Pancreas (tissue), 10 donors: ENCODE measurements at places on chromosomes 16 and 17. TPM values are rescaled to one million over a fixed set of nuclear protein-coding genes. Genes with fewer than 3 reads are reported as not detected.

DNA sequence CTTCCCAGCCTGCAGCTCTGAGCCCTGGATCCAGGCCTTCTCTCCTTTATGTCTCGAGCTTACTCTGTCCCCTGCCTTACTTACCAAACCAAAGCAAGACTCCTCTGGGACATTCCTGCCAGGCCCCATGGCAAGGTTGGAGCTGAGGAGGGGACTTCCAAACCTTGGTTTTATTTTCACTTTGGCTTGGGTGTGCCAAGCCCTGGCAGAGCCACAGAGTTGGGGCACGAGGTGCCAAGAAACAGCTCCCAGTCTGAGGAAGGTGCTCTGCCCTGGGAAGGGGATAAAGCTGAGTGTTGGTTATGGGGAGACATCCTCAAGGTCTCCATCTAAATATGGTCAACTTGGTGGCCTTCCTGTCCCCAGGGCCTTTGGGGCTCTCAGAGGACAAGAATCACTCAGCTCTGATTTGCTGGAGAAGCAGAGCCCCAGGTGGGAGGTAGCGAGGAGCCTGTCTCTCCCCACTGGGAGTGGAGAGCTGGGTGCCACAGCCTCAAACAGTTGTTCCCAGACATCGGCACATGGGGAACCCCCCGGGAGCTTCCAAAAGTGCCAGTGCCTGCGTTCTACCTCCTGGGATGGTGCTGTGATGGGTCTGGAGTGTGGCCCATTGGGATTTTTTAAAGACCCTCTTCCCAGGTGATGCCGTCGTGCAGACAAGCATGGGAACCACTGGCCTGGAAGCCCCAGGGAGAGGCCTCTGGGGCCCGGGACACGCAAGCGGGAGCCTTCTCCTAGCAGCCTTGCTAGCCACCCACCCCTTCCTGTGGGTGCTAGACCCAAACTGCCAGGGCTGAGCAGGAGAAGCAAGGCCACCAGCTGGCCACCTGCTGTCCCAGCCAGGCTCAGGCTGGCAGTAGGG, 10.3 kb downstream of the NLRC5 start:
- DNase-seq: no peak

- DNase-seq: no peak
Observed at GRCh38 chr16:4361944-4362311, 9.7 kb upstream of the VASN start.

GRCh38 chr16:49806446-49806845, 49.5 kb downstream of the ZNF423 start:
- DNase-seq: no peak

- no peak for DNase-seq
Observed at GRCh38 chr17:48542114-48542656, 2.7 kb downstream of the HOXB2 start.

DNA sequence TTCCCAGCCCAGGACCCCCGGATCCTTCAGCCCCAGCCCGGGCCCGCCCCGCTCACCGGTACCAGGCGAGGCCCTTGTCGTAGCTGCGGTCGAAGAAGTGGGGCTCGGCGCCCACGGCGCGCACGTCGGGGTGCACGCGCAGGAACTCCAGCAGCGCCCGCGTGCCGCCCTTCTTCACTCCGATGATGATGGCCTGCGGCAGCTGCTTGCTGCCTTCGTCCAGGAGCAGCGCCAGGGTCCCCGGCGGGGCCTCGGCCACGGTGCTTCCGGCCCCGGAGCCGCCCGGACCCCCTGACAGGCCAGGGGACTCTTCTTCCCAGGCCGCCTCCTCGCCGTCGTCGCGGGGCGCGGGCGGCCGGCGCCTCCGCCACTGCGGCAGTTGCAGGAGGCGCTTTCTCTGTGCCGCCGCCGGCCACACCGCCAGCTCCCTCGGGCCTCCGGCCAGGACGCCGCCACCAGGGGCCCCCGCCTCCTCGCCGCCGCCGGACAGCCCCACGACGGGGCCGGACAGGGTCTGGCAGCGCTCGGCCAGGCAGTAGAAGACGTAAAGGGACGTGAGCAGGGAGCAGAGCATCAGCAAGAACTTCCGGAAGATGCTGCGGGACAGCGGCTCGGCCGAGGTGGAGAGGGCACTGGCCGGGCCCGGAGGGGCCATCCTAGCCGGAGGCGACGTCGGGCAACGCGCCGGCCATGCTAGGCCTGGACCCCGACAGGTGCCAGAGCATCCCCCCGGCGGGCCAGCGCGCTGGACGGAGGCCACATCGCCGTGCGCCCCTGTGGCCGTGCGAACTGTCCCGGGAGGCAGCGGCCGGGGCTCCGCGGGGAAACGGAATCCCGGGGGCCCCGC, 1.0 kb downstream of the HS3ST3A1 start:
- DNase-seq: no peak

DNA sequence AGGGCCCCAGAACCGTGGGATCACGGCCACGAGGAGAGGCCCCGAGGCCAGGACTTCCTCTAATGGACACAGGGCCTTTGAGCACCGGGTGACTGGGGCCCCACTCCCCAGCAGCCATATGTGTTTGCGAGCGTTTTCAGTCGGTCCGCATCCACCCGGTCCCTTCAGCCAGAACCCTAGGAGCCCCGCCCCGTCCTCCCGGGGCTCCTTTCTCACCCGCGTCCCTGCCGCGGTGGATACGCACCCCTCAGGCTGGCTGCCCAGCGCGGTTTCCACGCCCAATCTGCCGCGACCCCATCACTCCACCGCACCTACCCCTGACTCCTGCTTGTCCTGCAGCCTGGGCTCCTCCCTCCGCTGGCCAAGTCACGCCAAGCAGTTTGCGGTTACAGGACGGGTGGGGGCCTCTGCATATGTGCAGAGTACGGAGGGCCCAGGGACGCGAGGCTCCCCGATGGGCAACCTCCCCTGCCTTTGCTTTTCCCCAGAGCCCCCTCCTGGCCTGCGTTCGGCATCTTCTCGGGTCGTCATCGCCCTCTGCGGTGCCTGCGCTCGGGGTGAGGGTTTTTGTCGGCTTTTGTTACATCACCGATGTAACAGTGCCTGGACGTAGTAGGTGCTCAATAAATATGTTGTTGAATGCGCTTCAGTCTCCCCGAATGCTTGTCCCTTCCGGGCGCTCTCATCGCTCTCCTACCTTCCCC, 1.0 kb upstream of the TTYH2 start:
- peak; percentile 52 for DNase-seq

DNA sequence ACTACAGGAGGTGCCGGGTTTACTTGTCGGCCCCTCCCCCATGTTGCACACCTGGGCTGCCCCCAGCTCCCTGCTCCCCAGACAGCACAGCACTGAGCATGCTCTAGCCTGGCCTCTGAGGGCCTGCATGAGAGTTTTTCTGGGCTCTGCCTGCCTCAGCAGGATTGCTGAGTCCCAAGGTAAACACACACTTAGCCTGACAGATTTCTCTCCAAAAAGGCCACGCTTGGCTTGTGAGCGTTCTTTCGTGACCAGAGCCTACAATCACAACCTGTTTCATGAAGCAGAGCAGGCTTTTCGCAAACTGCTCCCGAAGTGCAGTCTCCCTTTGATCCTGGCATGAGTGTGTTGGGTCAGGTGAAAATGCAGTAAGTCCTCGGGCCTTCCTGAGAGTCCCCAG, 9.8 kb upstream of the CD300E start:
- no peak for DNase-seq

DNA sequence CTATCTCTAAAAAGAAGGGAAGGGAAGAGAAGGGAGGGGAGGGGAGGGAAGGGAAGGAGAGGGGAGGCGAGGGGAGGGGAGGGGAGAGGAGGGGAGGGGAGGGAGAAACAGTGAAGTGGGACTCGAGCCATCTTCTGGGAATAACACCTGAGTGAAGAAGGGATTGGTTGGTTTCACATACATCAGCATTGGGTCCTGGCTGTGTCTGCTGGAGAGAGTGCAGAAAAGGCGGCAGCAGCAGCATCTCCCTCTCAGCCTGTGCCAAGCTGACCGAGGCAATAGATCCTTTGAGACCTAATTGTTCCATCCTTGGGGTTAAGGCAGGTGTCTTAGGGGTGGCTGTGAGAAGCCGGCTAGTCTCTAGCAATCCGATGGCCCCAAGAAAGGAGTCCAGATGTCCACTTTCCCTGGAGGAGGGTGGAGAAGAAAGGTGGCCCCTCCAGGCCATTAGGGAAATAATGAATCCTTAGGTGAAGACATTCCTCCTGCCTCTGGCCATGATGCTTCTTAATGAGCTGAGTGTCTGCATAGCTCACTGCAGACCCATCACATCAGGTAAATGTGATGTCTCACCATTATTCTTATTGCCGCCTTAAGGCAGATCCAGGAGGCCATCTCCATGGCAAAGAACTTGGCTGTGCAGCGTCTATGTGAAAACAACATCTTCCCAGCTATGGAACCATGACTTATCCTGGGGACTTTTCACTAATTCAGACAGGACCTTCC, 71.6 kb downstream of the WIPI1 start:
- DNase-seq: no peak

DNA sequence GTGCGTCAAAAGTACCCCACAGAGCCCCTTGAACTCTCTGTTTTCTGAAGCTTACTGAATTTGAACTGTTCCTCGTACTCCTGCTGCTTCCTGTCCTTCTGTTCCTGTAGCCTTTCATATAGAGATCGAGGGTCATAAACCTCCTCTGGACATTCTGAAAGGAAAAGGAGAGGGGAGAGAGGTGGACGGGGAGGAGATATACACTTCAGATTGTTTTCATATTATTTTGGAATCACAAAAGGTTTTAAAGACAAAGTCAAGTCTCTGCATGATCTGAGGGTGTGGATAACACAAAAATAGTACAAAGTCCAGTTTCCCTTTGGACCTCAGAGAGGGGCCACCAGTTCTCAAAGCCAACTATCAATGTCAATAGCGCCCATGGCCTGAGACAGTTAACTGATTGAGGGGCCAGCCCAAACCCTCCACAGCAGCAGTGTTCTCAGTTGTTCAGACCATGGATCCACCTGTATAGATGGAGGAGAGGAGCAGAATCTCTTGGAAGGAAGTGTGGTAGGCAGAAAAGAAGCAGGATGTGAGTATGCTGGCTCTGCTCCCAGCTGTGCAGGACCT, 13.0 kb downstream of the PSME3IP1 start:
- no peak for DNase-seq

- DNase-seq: no peak
Observed at GRCh38 chr16:69116256-69116875, 10.9 kb downstream of the HAS3 start.

- DNase-seq: no peak
Observed at GRCh38 chr16:68943961-68944360, 100.6 kb downstream of the TANGO6 start.

- DNase-seq: no peak
Observed at GRCh38 chr17:21351366-21352065, 24.6 kb upstream of the KCNJ12 start.

DNA sequence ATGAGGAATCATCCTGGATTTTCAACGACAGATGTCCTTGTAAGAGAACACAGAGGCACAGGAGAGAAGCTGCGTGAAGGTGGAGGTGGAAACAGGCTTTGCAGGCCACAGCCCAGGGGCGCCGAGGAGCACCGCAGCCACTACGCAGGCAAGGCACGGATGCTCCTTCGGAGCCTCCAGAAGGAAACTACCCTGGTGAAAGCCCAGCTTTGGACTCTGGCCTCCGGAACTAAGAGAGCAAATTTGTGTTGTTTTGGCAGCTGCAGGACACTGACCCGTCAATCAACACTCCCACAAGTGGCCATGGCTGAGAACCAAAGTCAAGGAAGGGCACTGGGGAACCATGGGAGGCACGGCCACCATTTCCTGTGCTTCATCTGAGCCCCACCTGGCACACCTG, 3.4 kb downstream of the ARL16 start:
- DNase-seq: no peak

DNA sequence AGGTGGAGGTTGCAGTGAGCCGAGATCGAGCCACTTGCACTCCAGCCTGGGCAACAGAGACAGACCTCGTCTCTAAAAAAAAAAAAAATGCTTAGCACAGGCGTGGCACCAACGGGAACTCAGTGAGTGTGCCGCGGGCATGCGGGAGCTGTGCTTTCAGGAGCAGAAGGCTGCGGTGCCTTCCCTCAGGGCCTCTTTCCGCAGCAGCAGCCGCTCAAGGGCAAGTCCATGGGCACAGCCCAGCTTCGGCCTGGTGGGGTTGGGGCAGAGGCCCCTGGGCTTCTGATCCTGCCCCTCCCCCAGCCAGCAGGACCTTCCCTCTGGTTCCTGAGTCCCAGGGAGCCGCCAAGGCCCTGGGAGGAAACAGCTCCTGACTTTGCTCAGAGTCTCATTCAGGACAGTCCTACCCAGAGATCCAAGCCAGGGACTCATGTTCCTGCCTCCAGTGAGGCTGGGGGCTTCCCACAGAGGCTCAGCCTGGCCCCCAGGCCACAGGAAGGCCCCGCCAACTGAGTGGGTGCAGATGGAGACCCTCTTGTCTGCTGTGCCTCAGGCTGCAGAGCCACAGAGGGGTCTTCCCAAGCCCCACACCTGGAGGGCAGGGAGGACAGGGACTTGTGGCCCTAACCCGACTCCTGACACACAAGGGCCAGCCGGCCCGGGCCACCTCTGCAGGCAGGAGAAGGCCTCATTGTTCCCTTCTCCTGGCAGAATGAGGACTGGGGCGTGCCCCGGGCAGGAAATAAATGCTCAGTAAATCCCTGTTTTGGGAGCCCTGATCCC, 3.3 kb upstream of the ZG16B start:
- DNase-seq: no peak

Gene C1QL1
- total RNA-seq: 1.1 TPM

Gene POLR3E
- total RNA-seq: 29.5 TPM

Gene CCDC57
- total RNA-seq: 25.0 TPM

Gene SEZ6L2
- 16.2 TPM for total RNA-seq

Gene PLA2G10
- 1.2 TPM for total RNA-seq

Gene OR1F1
- total RNA-seq: not detected

Gene MPP3
- 7.0 TPM for total RNA-seq

Gene RAC3
- total RNA-seq: 0.97 TPM

Gene CCL1
- total RNA-seq: not detected
